ENCODE measurements at places on chromosomes 1 and 21.

- DNase-seq: no peak
Observed at GRCh38 chr1:1183221-1183747, 9.6 kb downstream of the TTLL10 start.

GRCh38 chr1:229108598-229109201 is 162.2 kb upstream of the RAB4A start:
- no peak for DNase-seq

DNA sequence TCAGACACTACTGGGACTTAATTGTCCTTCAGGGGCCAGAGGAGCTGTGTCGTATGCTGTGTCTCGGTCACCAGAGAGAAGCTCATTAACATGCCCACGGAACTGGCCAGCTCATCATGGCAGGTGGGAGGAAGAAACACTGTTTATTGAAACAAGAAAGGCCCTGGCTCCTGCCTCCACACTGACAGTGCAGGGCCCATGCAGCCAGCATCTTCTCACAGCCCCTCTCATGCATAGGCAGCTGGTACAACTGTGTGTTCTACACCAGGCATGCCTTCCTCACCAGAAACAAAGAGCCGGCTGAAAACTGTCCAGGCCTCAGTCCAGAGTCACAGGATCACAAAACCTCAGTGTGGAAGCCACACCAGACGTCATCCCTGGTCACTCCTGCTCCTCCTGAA is 106.0 kb downstream of the UBE2U start:
- no peak for DNase-seq

GRCh38 chr1:167291539-167292185 is 71.0 kb downstream of the POU2F1 start:
- DNase-seq: no peak

DNA sequence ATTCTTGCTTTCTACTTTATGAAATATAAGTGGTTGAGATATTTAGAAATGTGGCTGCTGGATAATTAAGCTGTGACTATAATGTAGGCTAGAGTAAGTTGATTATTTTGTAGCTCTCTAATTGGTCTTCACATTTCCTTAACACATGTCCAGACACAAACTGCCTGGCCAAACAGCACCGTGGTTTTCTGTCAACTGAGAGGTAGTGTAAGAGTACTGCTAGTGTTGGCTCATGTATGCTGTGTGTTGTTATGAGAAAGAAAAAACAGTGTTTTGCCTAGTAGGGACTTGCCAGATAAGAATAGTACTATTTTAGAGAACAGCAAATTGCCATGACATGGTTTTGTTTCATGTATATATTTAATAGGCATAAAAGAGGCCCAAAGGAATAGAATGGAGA is 37.1 kb downstream of the TMED5 start:
- no peak for DNase-seq

Data from stimulated activated CD4-positive, alpha-beta T cell treated with anti-CD3 and anti-CD28 coated beads, Interleukin-1b, Interleukin-23, amount 100 ng/mL, for 1 hour (primary cell).